ENCODE measurements at places on chromosomes 6 and 20. TPM values are rescaled to one million over a fixed set of nuclear protein-coding genes. Genes with fewer than 3 reads are reported as not detected.

DNA sequence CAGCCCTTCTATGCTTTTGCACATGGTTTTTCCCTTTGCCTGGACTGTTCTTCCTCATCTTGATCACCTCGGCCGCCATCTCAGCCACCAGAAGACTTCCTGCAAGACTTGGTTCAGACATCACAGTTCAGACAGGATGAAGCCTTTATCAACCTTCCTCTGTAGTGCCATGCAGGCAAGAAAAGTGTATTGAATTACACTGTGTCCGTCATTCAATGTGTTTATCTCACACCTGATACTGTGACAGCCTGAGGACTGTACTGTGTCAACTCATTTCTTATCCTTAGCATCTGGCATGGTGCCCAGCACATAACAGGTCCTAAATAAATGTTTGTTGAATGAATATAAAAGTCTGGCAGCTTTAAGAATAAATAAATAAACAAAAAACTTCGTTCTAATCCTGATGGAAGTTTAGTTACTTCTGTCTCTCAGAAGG, 133.3 kb upstream of the MAN1A1 start:
- DNase-seq: no peak

- no peak for DNase-seq
These were observed 14.3 kb upstream of the MTRF1L start for GRCh38 chr6:153016846-153017245.

- DNase-seq: no peak
These were observed 35.4 kb downstream of the ELOVL4 start for GRCh38 chr6:79911992-79912391.

DNA sequence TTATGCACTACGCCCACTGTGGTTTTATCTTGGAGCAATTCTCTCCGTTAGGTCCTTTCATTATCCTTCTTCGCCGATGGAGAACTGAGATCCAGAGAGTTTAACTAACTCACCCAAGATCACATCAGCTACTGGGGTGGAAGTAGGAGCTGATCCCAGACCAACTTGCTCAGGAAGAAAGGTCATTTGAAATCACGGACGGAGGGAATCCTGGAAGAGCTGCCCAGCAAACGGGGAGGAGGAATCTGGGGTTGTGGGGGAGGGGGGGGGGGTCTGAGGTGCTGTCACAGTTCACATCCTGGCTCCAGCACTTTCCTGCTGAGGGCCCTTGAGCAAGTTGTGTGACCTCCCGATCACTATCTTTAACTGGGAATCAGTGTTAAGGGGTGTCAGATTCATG, 62.0 kb downstream of the NPEPL1 start:
- no peak for DNase-seq

GRCh38 chr6:89723046-89723445, 84.5 kb upstream of the LYRM2 start:
- no peak for DNase-seq

DNA sequence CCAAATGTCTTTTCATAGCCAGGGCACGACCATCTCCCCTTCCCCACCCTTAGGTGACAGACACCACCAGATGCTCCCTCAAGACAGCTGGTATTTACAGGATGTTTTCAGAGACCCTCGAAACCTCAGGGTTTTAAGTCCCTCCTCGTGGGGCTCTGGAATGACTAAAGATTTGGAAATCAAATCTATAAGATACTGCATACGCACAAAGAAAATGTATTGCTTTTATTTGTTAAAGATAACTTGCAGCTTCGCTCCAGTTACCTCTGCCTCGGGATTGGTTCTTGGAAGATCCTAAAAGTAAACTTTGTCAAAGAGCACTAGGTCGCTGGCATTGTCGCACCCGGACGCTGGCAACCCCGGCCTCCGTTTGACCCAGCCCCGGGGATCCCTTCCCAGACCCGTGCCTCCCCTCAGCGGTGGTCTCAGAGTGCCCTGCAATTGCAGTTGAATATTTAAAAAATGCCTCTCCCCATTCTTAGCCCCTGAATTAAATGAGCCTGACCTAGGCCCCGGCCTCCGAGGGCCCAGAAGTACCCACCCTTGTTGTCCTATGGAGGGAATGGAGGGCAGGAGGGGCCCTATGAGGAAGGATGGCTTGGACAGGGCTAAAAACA, 7.1 kb downstream of the PAX1 start:
- no peak for DNase-seq

DNA sequence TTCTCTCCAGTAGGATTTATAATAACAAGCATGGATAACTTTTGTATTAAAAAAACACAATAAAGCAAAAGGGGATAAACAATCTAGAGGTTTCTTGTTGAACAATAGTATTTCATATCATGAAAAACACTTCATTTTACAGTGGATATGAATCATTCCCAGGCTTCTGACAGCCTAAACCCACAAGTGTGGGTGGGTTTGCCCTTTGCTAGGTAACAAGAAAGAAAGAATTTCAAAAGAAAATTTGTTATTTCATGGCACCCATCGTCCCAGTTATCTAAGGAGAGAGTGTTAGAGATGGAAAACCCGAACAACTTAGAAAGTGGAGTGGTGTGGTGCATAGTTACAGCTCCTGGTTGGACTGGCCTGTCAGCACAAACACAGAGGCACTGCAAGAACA, 76.1 kb upstream of the GPR6 start:
- no peak for DNase-seq

- no peak for DNase-seq
These were observed 307.0 kb upstream of the PRDM1 start for GRCh38 chr6:105779110-105779509.

- no peak for DNase-seq
These were observed 464.2 kb downstream of the COL12A1 start for GRCh38 chr6:74741646-74742045.

DNA sequence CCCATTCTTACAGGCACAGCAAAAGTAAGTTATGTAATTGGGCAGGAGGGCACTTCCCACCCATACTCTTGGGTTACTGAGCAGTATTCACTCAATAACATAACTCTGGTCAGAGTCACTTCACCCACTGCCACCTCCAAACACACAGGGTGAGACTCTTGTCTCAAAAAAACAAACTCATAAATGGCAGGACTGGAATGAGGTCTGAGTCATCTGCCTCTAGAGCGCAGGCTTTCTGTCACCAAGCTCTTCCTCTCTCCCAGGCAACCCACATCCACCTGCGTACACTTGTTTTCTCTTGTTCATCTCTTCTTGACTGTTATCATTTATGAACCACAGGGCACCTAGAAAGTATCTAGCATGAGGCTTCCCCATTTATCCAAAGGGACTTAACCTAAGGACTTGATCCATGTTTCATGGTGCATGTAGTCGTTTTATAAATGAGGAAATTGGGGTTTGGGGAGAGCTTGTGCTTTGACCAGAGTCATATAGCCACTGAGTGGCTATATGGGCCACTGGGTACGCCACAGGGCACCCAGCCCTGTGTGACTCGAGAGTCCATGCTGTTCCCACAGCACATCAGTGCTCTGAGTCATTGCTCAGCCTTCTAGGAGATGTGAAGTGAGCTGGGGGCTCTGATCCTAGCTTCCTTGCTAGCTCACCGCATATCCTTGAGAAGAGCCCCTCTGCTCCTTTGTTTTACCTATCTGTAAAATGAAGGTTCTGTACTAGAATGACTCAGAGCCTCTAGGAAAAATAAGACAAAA, 22.4 kb downstream of the C20orf173 start:
- DNase-seq: no peak

- no peak for DNase-seq
These were observed 64.1 kb upstream of the DDR1 start for GRCh38 chr6:30820193-30820592.

ZBTB9 gene
- 11.1 TPM for total RNA-seq

CCN5 gene
- 1.1 TPM for total RNA-seq

SLC22A3 gene
- total RNA-seq: 8.5 TPM

SYS1 gene
- total RNA-seq: 28.8 TPM

Measured in ureter (tissue), 1 donor.